ENCODE measurements at places on chromosomes 5 and 9.

DNA sequence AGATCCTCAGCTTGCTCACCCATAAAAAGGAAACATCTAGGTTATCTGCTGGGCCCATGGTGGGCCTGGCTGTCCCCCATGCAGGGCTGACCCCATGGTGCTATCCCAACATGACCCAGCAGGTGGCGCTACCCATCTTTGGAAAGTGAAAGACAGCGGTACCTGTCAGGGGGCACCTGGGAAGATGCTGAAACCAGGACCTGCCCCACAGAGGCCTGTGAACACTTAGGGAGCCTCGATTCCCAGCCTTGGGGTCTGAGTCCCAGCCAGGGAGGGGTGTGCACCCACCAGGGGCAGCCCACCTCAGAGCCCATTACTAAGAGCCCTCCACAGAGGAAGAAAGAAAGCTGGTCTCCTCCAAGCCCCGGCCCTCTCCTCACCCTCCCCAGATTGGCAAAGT lies 46.6 kb upstream of the IPPK start:
- no peak for DNase-seq

DNA sequence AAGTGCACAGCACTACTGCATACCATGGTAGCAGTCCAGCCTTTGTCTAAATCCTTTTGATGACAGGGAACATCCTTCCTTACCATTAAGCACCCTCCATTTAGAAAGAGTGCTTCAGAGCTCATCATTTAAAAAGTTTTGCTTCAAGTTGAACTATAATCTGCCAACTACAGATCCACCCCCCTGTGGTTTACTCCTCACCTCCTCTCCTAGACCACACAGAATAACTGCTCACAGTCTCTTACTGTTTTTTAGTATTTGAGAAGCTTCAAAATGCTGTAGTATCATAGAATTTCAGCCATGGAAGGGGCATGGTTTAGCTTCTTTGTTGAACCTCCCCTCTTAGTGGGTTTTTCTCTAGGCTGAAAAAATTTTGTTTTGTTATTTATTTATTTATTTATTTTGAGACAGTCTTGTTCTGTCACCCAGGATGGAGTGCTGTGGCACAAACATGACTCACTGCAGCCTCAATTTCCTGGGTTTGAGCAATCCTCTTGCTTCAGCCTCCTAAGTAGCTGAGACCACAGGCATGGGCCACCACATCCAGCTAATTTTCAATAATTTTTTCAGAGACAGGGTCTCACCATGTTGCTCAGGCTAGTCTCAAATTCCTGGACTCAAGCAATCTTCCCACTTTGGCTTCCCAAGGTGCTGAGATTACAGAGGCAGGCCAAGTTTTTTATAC lies 384.3 kb upstream of the RFX3 start:
- DNase-seq: no peak

DNA sequence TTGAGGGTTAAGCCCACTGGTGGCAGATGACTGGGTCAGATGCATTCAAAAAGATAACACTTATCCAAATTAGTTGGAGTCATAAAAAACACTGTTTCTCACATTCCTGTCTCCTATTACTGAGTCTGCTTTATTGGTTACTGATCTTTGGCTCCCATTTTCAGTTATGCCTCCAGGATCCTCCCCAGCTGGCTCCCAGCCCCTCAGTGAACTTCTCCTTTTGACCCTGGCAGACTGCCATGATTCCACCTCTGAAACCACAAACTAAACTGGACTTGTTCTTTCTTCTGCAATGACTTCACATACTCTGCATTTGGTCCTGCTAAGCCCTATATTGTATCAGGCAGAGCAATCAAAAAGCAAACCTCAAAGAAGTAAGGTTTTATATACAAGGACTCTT lies 860.8 kb upstream of the DMAC1 start:
- peak; percentile 60 for DNase-seq

- no peak for DNase-seq
These were observed 32.0 kb downstream of the SEMA5A start for GRCh38 chr5:9513827-9514226.

GRCh38 chr5:132467287-132467984 lies 23.1 kb downstream of the IRF1 start:
- no peak for DNase-seq

DNA sequence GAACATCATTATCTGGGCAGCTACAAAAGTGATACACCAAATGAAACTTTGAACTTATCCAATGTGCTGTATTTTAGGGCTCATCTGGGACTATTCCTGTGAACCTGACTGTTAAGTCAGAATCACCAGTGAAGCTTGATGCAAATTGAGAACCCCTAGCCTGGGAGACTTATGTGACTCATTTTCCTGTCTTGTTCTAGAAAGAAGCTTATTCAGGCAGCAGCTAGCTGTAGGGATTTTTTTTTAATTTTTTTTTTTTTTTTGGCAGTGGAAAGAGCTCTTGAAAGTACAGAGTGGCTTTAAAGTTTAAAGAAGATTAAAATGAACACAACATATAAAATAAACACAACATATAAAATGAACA lies 81.1 kb upstream of the TNFAIP8 start:
- no peak for DNase-seq

DNA sequence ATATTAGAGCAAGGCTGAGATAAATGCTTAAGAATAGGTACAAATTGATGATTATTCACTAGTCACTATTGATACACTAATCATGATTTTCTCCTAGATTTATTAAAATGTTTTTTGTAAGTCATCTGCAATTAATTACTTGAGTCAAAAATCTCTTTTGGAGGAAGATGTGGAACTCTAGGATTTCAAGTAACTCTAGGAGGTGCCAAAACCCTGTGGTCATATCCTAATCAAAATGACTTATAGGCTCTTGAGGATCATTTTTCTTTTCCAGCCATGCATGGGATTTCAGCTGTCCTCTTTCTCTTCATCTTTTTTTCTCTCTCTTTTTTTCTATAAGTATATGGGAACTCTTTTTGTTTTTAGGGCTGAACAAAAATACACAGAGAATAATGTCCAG lies 141.8 kb upstream of the CD180 start:
- DNase-seq: no peak

DNA sequence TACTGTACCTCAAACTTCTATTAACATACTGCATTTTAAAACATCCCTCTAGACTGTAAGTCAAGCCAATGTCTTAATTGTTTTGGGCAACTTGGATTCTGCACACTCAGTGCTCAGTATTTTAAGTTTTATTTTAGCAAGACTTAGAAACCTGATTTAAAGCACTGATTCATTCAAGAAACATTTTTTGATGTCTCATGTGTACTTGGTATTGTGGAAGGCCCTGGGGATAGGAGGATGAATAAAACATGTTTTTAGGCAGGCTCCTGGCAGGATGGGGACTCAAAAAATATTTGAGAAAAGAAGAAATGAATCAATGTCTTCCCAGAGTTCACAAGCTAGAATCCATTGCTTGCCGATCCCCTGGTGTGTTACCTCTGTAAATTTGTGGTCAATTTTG lies 334.0 kb upstream of the PUM3 start:
- no peak for DNase-seq

GRCh38 chr5:159826351-159827214 lies 89.7 kb upstream of the ADRA1B start:
- DNase-seq: no peak

GRCh38 chr5:149322518-149322917 lies 22.8 kb upstream of the GRPEL2 start:
- DNase-seq: no peak

DNA sequence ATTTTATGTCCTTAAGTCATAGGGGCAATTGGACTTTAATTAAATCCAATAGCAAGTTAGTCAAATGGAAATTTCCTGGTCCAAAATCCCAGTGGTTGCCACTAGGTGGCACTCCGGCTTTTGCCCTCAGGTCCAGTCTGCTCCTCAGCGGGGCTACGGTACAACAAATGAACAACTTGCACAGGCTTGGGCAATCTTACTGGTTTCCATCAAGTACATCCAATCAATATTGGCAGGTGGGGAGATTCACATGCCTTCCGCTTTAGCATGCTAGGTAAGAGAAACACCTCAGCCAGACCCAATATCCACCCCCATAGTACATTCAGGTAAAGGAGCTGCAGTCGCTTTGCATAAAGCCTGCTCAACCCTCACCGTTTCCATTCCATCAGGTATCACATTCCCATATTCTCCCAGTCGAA lies 6.3 kb upstream of the MXD3 start:
- peak; percentile 56 for DNase-seq

- no peak for DNase-seq
These were observed 5.8 kb downstream of the DCANP1 start for GRCh38 chr5:135441350-135441831.

DNA sequence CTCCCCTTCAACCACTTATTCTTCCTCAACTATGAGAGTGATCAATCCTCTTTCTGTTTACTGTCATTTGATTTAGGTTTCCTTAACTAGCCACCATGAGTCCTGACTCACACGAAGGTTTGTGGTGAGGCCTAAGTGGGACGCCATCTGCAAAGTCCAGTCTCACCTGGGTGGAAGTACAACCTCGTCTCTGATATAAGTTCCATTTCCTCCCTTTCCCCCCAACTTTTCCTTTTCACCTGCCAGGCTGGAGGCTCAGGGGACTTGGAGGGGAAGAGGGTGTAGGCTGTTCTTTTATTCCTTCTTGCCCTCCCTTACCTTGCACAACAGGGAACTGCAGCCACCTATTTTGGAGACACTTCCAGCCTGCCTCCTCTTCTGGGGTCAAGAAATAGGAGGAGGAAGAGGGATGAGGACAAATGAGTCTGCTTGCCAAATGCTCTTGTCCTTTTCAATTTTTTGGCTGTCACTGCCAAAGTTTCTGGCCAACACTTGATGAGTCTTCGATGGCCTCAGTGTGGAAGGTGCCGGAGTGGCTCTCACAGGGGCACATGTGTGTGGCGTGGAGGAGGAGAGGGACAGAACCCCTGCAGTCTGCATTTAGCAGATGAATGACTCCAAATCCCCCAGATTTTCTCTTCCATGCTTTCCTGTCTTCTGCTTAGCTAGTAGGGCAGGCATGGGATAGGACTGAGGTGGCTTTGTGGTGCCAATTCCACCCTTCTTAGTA lies 249.6 kb downstream of the NSG2 start:
- no peak for DNase-seq

DNA sequence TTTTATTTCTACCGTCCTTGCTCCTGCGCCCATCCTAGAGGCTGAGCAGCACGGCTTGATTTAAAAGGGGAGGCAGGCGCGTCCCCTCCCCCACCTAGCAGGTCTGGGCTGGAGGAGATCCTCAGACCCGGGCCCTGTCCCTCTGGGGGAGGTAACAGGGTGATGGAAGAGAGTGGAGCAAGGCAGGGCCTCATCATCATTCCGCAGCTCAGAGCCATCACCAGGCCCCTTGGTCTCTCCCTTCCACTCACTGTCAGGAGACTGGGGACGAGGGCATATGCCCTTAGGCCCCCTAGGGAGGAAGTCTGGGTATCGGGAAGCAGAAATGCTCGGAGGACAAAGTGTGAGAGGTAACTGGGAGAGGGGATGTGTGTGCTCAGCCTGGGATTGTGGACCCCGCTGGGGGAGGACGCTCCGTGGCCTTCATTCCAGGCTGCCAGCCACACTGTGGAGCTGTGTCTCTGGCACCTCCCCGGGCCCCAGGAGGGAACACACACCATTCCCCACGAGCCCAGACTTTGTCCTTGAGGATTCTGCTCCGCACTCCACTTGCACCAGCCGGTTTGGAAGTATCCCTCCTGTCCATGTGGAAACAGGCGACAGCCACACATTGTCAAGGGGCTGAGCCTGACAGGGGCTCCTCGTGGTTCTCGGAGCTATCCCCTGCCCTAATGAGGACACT lies 761 bp downstream of the REEP2 start:
- no peak for DNase-seq

DNA sequence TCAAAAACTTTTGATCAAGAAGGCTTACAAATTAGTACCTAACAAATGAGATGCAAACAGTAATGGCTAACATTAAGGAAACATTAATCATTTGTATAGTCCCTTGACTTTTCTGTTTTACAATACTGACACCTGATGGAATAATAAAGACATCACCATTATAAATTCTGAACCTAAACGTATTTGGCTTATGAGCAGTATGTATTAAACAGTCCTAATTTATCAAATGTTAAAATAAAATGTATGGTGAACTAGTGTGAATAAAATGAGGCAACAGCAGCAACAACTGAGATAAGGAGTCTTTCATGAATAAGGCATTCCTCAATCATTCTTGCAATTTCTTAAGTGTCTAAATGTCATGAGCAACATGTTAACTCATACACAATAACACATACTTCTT lies 6.0 kb downstream of the PUM3 start:
- no peak for DNase-seq

- peak; percentile 38 for DNase-seq
These were observed 394.4 kb upstream of the ZNF608 start for GRCh38 chr5:125140855-125141254.

DNA sequence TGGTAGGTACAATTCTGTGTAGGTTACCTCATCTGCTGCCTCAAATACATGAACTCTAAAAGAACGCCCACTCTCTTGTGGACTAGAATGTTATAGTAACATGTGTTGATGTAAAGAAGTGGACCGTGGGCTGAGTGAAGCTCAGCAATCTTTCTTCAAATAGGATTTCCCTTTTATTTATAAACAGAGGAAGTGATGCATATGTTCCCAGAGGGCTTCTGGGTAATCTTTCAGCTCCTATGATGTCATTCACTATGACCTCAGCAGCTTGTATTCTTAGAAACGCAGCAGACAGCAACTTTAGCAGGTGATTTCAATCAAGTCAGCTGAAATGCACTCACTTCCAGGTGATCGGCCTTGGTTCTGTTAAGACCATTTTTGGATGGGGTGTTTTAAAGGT lies 14.4 kb downstream of the F2RL2 start:
- no peak for DNase-seq

DNA sequence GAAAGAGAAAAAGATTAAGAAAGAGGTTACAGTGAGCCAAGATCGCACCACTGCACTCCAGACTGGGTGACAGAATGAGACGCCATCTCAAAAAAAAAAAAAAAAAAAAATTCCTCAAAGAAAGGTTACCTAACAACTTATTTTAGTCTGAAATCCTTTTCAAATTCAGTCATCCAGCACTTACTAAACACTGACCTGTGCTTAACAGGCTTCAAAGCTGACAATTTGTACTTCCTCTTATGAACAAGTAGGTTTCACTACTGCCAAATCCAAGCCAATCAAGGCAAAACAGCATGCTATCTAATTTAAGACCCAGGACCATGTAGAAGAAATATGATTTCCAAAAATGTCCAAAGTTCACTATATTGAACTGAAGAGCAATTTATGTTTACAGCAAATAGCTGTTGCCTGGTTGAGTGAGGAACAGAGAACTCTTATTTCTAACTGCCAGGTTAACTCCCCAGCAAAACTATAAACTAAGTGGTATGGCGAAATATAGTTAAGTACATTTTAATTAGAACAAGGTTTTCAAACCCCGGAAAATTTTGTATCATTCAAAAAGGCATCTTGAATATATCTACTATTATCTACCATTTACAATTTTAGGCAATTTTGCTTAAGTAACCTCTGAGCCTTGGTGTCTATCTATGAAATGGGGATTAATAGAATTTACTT lies 13.4 kb downstream of the PWWP2A start:
- no peak for DNase-seq
